Stimulated activated CD4-positive, alpha-beta T cell treated with anti-CD3 and anti-CD28 coated beads, Interleukin-12 subunit alpha, Interleukin-12 subunit beta, amount 100 ng/mL, for 24 hours (primary cell): ENCODE measurements at places on chromosomes 13 and 19.

DNA sequence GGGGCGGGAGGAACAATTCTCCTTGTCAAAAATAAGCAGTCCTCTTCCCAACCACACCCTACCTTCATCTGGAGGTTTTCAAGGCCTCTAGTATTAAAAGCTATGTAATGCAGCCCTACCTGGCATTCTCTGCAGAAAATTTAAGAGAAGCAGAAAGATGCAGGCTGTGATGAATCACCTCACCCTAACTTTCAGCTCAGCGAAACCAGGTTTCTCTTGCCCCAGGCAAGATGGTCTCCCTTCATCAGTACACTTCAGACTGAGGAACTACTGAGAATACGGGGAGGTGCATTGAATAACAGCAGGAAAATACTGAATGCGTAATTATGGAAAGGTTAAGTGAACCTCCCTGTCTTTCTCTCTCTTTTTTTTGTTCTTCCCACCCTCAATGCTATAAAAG is 437.6 kb upstream of the KLF12 start:
- DNase-seq, result no peak

DNA sequence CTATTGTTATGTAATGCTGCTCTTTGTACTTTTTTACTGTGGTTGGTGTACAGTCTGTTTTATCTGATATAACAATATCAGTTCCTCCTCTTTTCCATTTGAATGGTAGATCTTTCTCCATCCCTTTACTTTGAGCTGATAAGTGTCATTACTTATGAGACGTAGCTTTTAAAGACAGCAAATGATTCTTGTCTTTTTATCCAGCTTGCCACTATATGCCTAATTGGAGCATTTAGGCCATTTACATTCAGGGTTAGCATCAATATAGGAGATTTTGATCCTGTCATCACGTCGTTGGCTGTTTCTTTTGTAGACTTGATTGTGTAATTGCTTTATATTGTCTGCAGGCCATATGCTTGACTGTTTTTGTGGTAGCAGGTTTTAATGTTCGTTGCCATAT is 894.2 kb upstream of the ATXN8OS start:
- no peak for DNase-seq

- DNase-seq, result no peak
Observed at GRCh38 chr13:27276188-27276587, 5.6 kb downstream of the RASL11A start.

- DNase-seq, result peak; percentile 72
Observed at GRCh38 chr19:33416307-33417215, 43.1 kb downstream of the CEBPG start.

DNA sequence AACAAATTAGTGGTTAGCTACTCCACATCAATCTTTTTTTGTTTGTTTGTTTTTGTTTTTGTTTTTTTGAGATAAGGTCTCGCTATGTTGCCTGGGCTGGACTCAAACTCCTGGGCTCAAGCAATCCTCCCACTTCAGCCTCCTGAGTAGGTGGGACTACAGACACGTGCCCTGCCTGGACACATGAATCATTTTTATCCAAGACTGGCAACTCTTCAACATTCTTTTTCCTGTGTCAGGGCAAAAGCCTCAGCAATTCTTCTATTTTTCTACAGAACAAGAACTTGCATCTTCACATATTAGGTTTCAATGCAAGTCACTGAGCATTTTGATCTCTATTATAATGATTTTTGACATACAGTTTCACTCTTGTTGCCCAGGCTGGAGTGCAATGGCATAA is 76.8 kb upstream of the LRCH1 start:
- no peak for DNase-seq

GRCh38 chr19:29810504-29810871 is 1.3 kb upstream of the CCNE1 start:
- no peak for DNase-seq

- DNase-seq, result no peak
Observed at GRCh38 chr13:46995874-46996273, 99.0 kb upstream of the HTR2A start.

GRCh38 chr19:56269348-56269747 is 3.2 kb upstream of the EDDM13 start:
- no peak for DNase-seq

DNA sequence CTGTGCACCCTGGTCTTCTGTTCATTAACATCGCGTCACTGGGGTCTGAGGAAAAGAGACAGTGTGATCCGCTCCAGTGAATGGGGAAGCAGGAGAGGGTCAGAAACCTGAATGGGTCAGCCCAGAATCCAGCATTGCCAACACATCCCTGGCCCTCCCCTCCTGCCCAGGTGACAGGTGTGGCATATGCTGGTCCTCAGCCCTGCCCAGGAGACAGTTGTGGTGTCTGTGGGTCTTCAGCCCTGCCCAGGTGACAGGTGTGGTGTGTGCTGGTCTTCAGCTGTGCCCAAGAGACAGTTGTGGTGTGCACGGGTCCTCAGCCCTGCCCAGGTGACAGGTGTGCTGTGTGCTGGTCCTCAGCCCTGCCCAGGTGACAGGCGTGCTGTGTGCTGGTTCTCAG is 8.0 kb downstream of the TFDP1 start:
- DNase-seq, result no peak

- DNase-seq, result no peak
Observed at GRCh38 chr13:22091971-22092300, 421.1 kb downstream of the FGF9 start.

- no peak for DNase-seq
Observed at GRCh38 chr13:65342541-65343337, 1887.4 kb downstream of the PCDH9 start.

GRCh38 chr19:2952953-2953481 is 8.2 kb upstream of the ZNF77 start:
- DNase-seq, result no peak

DNA sequence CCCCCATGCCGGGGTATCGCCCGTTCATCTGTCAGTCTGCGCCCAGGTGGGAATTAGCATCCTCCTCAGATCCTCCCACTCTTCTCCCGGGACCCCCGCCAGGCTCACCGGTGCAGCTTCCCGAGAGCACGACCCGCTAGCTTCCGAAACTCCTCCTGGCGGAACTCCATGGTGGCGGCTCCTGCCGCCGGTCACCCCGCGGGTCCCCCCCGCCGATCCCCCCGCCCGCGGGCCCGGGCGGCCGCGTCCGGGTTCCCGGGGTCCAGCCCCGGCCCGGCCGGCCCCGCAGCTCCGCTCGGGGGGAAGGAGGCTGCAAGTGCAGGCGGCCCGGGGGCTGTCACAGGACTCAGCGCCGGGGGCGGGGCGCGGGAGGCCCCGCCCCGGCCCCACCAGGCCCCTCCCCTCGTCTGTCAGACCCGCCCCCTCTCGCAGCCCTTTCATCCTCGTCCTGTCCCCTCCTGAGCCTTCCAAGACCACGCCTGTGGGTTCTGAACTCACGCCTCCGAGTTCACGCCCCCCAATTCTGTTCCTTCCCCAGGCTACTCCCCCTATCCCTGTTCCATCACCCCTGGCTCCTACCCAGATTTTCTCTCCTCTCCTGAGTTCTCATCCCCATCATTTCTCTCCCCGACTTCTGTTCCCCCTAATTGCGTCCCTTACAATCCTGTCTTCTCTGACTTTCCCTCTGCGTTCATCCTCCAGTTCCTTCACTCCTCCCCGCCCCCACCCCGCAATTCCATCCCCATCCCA is at the start of gene SLC17A7:
Gene SLC17A7 (minus strand): TSS at position 318 of the 750 bp plus-strand sequence. CDS start 148 bp downstream, at position 170.
- no peak for DNase-seq

- DNase-seq, result no peak
Observed at GRCh38 chr13:52695856-52696255, 43.2 kb downstream of the SUGT1 start.

DNA sequence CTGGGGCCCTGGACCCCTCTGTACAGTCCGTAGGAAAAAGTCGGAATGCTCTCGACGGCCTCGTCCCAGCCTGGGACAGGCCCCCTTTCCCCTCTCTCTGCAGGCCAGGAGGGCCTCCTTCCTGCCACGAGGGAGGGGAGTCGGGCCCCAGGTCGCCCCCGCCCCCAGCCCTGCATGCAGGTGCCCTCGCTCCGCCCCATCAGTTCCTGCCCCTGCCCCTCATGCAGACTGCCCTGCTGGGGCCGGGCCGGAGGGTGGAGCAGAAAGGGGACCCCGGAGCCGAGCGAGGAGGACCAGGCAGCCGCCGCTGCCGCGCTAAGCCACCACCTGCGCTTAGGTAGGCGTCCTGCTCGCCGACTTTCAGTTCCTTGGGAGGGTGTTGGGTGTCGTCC is 7.3 kb downstream of the LYL1 start:
- no peak for DNase-seq

DNA sequence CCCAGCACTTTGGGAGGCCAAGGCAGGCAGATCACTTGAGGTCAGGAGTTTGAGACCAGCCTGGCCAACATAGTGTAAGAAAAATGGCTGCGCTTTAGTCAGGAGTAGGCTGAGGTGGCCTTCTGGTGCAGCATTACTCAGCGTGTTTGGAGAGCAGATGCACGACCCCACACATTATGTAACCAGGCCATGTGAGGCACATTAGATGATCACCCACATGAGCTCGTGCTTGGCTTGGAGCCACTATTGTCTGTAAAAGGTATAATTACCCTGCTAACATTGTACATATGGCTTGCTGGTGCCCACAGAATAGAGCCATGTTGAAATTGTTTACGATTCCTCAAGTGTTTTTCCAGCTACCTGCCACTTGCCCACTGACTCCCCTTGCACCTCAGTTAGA is 24.0 kb upstream of the SCEL start:
- no peak for DNase-seq

- DNase-seq, result no peak
Observed at GRCh38 chr13:113664751-113665596, 2.0 kb upstream of the GRK1 start.

DNA sequence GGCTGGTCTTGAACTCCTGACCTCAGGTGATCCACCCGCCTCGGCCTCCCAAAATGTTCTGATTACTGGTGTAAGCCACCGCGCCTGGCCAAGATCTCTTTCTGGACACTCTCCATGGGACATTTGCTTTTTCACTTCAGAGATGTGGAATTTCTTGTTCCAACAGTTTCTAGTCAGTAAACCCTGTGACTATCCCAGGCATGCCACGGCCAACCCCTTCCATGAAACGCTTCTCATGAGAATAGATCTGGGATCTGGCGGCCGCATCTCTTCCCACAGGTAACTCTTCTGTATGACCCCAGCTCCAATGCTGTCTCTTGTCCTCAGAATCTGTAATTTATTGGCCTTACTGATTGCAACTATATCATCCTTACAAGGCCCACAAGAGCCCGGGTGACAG is 16.2 kb downstream of the PLPP2 start:
- DNase-seq, result no peak

- DNase-seq, result no peak
Observed at GRCh38 chr19:50515168-50515561, 1.5 kb upstream of the ASPDH start.

DNA sequence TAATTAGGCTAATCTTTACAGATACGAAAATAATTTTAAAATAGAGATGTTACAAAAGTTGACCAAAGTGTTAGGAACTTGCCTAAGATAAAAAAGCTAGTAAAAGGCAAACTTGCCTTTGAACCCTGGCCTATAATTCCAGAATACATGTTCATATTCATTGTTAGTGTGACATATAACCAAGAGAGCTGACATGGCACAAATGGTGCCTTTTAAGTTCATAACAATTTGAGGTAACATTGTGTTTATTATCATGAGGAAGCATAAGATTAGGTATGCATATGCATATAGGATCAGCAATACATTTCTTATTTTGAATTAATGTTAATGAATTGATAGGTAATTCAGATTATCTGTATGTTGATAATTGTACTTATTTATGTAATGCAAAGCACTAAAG is 1537.9 kb upstream of the PRR20A start:
- no peak for DNase-seq

DNA sequence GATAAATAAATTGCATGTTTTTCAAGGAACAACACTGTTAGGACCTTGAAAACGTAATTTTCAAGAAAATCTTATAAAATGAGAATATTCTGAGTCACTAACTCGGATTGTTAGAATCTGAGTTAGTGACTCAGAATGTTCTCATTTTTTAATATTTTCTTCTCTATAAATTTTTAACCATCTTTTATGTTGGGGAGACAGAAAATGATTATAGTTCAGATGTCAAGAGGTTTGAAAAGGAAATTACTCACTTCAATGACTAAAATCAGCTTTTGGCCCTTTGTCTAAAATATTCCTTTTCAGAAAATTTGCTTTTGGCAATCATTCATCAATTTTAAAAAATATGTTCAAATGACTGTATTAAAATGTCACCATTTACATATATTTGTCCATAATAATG is 264.2 kb upstream of the EDNRB start:
- no peak for DNase-seq

- DNase-seq, result no peak
Observed at GRCh38 chr13:91331047-91331915, 16.2 kb upstream of the MIR17HG start.

DNA sequence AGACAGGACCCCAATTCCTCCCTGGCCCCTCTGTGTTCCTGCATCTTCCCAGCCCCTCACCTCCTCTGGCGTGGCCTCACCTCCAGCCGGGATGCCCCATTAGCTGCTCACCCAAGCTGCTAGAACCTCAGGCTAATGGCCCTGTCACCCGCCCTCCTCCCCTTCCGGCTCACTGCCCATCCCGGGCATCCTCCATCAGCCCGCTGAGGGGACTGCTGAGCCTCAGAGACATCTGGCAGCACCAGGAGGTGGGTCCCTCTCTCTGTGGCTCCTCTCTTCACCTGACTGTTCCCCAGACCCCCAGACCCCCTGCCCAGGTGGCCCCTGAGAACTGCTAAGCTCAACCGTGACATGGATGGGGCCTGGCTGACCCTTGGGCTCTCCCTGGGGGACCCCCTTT is 2.9 kb downstream of the FFAR1 start:
- no peak for DNase-seq

DNA sequence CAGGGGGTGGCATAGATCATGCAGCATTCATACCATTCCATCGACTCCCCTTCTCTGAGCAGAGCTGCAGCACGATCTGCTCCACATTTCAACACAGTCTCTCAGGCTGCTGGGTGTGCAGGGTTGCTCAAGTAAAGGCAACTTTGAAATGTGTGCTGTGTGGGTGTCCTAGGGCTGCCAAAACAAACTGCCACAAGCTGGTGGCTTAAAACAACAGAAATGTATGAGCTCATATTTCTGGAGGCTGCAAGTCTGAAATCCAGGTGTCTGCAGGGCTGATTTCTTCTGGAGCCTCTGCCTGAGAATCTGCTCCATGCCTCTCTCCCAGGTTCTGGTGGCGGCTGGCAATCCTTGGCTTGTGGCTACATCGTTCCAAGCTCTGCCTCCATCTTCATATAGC is 63.7 kb upstream of the WDFY2 start:
- no peak for DNase-seq

GRCh38 chr13:90552702-90553101 is 794.8 kb upstream of the MIR17HG start:
- DNase-seq, result no peak
